Activated naive CD4-positive, alpha-beta T cell treated with anti-CD3 and anti-CD28 coated beads, Interleukin-2, amount 50 U/mL, for 72 hours (primary cell): ENCODE measurements at places on chromosomes 2 and 18. TPM values are rescaled to one million over a fixed set of nuclear protein-coding genes. Genes with fewer than 3 reads are reported as not detected.

Gene STK11IP
- total RNA-seq, result 28.5 TPM

Gene RBM44
- 1.0 TPM for total RNA-seq

Gene IKZF2
- 1.8 TPM for total RNA-seq

Gene GALR1
- not detected for total RNA-seq

Gene KCNE4
- total RNA-seq, result not detected

Gene POTEF
- not detected for total RNA-seq

Gene RIF1
- total RNA-seq, result 72.4 TPM

Gene REG3A
- total RNA-seq, result not detected

Gene KIF1A
- total RNA-seq, result 2.1 TPM

Gene SDC1
- total RNA-seq, result 0.11 TPM

Gene SLC14A1
- total RNA-seq, result 0.14 TPM

Gene PRSS56
- total RNA-seq, result not detected

Gene FHL2
- 2.6 TPM for total RNA-seq

Gene TSPYL6
- not detected for total RNA-seq

Gene GALNT5
- 0.10 TPM for total RNA-seq

Gene BCL2L11
- 11.0 TPM for total RNA-seq

Gene SH2D6
- total RNA-seq, result 0.55 TPM

Gene KATNAL2
- 0.88 TPM for total RNA-seq

Gene ACSL3
- total RNA-seq, result 37.1 TPM

Gene CDH19
- total RNA-seq, result not detected

Gene HOXD3
- total RNA-seq, result not detected

Gene BCL11A
- total RNA-seq, result 0.25 TPM

Gene TGFBRAP1
- total RNA-seq, result 22.6 TPM

Gene PRKRA
- 57.2 TPM for total RNA-seq

Gene TMEM169
- 1.8 TPM for total RNA-seq

Gene DOK6
- not detected for total RNA-seq

Gene GRHL1
- total RNA-seq, result 0.59 TPM

Gene ITGA4
- 62.3 TPM for total RNA-seq

Gene UCN
- total RNA-seq, result 1.6 TPM

Gene MAP3K19
- 0.64 TPM for total RNA-seq

Gene ERMN
- 1.6 TPM for total RNA-seq

Gene SLC4A3
- not detected for total RNA-seq

Gene UGT1A4
- not detected for total RNA-seq

Gene NMUR1
- not detected for total RNA-seq

Gene SPP2
- total RNA-seq, result not detected

Gene CTDP1
- 37.5 TPM for total RNA-seq

Gene LRP1B
- not detected for total RNA-seq

Gene ADGRF3
- 0.57 TPM for total RNA-seq

Gene SULT1C4
- total RNA-seq, result not detected

Gene TMEM163
- total RNA-seq, result 0.16 TPM

Gene RAB10
- total RNA-seq, result 90.1 TPM

Gene CHRND
- total RNA-seq, result not detected

Gene AMER3
- total RNA-seq, result not detected

Gene ARHGAP15
- total RNA-seq, result 91.4 TPM

Gene GATA6
- total RNA-seq, result not detected

Gene ALK
- total RNA-seq, result 0.05 TPM
